CD14-positive monocyte (primary cell): ENCODE measurements at places on chromosomes 7 and 10.

DNA sequence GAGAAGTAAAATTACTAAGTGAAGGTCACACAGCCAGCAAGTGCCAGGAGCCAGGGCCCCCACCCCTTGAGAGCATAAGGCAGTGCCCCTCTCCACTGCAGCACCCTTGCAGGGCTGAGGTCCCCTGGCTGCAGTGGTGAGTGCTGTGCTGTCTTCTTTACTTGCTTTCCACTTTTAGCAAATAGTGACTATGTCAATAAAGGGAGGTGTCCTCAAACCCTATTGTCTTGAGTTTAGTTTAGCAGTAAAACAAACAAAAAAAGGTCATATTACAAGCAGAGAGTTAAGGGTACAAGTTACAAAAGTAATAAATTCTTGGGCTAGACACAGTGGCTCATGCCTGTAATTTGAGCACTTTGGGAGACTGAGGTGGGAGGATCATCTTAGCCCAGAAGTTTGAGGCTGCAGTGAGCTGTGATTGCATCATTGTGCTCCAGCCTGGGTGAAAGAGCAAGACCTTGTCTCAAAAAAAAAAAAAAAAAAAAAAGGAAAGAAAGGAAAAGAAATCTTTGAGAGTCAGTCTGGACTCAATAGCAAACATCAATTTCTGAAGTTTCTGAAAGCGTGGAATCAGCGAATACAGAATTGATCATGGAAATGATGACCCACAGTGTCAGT is 39.0 kb upstream of the KIF5B start:
- H3K36me3 ChIP-seq = no peaks in the 10 kb centered on the region
- no peak for DNase-seq
- H3K4me1 ChIP-seq = no peaks in the 10 kb centered on the region
- no peak overlapping the region for H3K4me3 ChIP-seq
- H3K27ac ChIP-seq = no peak overlapping the region
- no peaks in the 10 kb centered on the region for H3K27me3 ChIP-seq

- no peaks in the 10 kb centered on the region for H3K4me1 ChIP-seq
- H3K27me3 ChIP-seq = no peaks in the 10 kb centered on the region
- no peak overlapping the region for H3K27ac ChIP-seq
- no peak for DNase-seq
- H3K36me3 ChIP-seq = no peaks in the 10 kb centered on the region
- H3K4me3 ChIP-seq = no peak overlapping the region
These were observed 767.0 kb downstream of the GRM8 start for GRCh38 chr7:126485791-126486190.

- peak; percentile 56 for DNase-seq
- peaks cover 33% of the 10 kb centered on the region for H3K36me3 ChIP-seq
- H3K27me3 ChIP-seq = no peaks in the 10 kb centered on the region
- H3K27ac ChIP-seq = peak overlapping the region; percentile 40
These were observed 26.1 kb downstream of the WAC start for GRCh38 chr10:28558923-28559508.

DNA sequence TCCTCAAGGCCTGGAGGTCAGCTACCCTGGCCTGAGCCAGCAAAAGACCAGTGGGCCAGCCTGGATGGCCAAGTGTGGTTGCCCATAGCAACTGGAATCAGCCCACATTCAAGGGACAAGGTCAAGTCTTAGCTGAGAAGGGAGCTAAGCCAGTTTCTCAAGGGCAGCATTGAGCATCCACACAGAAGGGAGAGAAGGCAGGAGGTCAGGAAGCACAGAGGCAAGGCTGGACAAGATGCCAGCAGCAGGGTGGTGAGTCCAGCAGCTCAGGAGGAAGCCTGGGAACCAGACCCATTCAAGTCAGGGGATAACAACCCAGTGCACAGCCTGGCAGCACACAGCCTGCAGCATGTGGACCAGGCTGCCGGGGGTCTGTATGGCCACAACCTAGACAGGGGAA is 54.0 kb upstream of the ZMIZ1 start:
- H3K36me3 ChIP-seq = no peaks in the 10 kb centered on the region
- no peaks in the 10 kb centered on the region for H3K27me3 ChIP-seq
- DNase-seq = no peak

DNA sequence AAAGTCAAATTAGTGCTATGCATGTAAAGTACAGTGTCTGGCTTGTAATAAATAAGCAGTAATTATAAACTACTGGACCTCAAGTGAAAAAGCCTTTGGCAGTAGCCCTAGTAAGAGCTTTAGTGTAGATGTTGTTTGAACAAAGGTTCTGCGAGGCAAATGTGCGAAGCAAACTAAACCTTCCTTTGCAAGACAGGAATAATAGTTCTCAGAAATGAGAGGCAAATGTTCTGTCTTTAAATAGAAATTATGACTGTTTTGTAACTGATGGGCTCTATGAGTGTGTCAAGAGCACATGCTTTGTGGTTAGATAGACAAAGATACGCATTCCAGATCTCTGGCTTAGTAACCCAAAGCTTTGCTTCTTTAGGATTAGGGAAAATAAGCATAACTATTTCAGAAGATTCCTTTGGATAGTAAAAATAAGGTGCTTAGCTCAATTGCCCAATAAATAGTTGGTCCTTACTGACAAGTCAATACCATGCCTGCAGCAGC is 169.2 kb upstream of the CDC14C start:
- DNase-seq = no peak
- H3K27me3 ChIP-seq = no peaks in the 10 kb centered on the region
- no peak overlapping the region for H3K27ac ChIP-seq
- no peaks in the 10 kb centered on the region for H3K4me1 ChIP-seq

DNA sequence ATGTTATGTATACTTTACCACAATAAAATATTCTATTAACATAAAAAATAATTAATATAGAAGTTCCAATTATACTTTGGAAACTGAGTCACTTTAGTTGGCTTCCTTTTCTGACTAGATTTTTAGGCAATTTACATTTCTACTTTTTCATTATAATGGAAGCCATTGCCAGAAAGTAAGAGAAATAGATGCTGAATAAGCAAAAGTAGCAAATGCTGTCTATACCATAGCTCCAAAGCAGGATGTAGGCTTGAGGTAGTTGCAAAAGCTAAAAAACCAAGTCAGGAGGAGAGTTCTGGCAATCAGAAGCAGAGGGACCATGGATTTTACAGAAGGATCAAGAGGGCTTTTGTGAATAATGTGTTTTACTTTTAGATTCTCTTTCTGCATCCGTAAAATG is 262.4 kb upstream of the TMEM229A start:
- H3K4me1 ChIP-seq = no peaks in the 10 kb centered on the region
- H3K36me3 ChIP-seq = no peaks in the 10 kb centered on the region
- DNase-seq = no peak
- no peak overlapping the region for H3K27ac ChIP-seq

- H3K4me3 ChIP-seq = no peak overlapping the region
- no peak for DNase-seq
- H3K4me1 ChIP-seq = peaks cover 11% of the 10 kb centered on the region
These were observed 30.8 kb downstream of the ACADSB start for GRCh38 chr10:123039632-123039930.

GRCh38 chr10:11158080-11158479 is 140.4 kb downstream of the CELF2 start:
- no peak for DNase-seq
- no peaks in the 10 kb centered on the region for H3K27me3 ChIP-seq
- no peaks in the 10 kb centered on the region for H3K36me3 ChIP-seq
- no peak overlapping the region for H3K4me3 ChIP-seq
- peaks cover 48% of the 10 kb centered on the region for H3K4me1 ChIP-seq

- H3K27ac ChIP-seq = no peak overlapping the region
- H3K4me1 ChIP-seq = no peaks in the 10 kb centered on the region
- DNase-seq = no peak
- no peaks in the 10 kb centered on the region for H3K27me3 ChIP-seq
- H3K36me3 ChIP-seq = peaks cover 25% of the 10 kb centered on the region
These were observed 70.4 kb upstream of the DNAJB12 start for GRCh38 chr10:72425133-72425532.

DNA sequence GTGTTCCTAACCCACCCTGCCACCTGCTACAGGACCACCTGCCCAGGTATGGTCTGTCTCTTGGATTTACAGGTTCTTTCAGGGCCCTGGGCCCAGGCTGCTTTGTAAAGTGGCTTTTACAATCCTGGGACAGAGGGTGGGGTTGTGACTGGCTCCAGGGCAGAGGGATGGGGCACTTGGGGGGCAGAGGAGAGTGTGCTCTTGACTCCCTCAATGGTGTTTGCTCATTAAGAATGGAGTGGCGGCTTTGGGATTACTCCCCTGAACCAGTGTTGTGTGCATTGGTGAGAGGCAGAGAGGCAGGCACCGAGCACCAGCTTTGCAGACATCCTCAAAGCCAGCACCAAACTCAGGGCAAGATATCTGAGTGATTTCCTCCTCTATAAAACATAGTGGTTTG is 43.5 kb downstream of the VWA2 start:
- no peak overlapping the region for H3K27ac ChIP-seq
- H3K4me3 ChIP-seq = no peak overlapping the region
- no peak for DNase-seq
- H3K27me3 ChIP-seq = no peaks in the 10 kb centered on the region
- no peaks in the 10 kb centered on the region for H3K36me3 ChIP-seq

- H3K36me3 ChIP-seq = no peaks in the 10 kb centered on the region
- no peak overlapping the region for H3K4me3 ChIP-seq
- DNase-seq = peak; percentile 41
- H3K4me1 ChIP-seq = peaks cover 73% of the 10 kb centered on the region
- H3K27ac ChIP-seq = peak overlapping the region; percentile 69
These were observed 183.1 kb upstream of the PRSS58 start for GRCh38 chr7:142440906-142441411.

DNA sequence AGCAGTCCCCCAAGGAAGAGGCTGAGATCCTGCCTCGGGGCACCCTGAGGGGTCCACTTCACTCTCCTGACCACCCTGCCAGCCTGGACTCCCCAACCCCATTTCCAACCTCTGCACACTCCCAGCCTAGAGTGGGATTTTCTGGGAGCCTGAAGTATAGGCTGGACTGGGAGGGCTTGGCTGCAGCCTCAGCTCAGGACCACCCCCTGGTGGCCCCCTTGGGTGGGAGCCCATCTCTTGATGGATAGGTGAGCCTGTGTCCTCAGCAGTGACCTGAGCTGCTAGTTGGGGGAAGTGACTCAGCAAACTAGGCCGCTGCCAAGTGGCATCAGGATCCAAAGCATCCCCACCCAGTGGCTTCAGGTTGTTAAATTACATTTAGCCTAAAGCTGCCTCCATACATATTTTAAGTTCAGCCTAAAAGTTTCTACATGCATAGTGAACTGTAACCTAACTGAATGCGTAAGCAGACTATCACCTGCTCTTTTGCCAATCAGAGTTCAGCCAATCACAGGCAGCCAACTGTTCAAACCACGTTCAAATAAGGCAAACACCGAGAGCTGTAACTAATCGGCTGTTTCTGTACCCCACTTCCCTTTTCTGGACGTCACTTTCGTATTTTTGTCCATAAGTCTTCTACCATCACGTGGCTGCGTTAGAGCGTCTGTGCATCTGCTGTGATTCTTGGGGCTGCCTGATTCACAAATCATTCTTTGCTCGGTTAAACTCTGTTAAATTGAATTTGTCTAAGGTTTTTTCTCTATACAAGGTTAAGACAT is 144.0 kb downstream of the PLPP4 start:
- no peak overlapping the region for H3K4me3 ChIP-seq
- H3K27ac ChIP-seq = peak overlapping the region; percentile 12
- H3K36me3 ChIP-seq = no peaks in the 10 kb centered on the region
- peaks cover 12% of the 10 kb centered on the region for H3K4me1 ChIP-seq
- no peaks in the 10 kb centered on the region for H3K27me3 ChIP-seq

DNA sequence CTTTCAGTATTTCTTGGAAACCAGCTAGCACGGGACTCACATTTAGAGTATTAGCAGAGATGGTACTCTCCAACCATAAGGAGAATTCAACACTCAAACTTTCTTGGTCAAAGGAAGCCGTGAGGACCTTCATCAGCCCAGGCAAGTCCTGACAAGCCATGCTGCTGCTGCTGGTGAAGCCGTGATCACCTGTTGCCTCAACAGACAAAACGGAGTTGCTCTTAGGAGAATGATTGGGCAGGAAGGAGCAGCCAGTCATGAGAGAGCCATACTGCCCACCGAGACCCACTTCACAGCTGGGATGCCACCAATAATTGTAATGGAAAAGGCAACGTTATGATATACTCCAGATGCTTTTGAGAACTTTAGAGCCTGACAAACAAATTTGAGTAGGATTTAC is 60.8 kb upstream of the PLPP4 start:
- H3K4me3 ChIP-seq = no peak overlapping the region
- no peak overlapping the region for H3K27ac ChIP-seq
- no peaks in the 10 kb centered on the region for H3K27me3 ChIP-seq
- H3K36me3 ChIP-seq = no peaks in the 10 kb centered on the region
- H3K4me1 ChIP-seq = no peaks in the 10 kb centered on the region
- no peak for DNase-seq
